ENCODE measurements at places on chromosomes 4 and X.

GRCh38 chr4:184355111-184355604, 119.2 kb downstream of the IRF2 start:
- H3K4me3 ChIP-seq = no peak overlapping the region
- no peak overlapping the region for H3K27ac ChIP-seq
- H3K4me1 ChIP-seq = no peaks in the 10 kb centered on the region
- no peak for DNase-seq
- H3K27me3 ChIP-seq = no peaks in the 10 kb centered on the region

DNA sequence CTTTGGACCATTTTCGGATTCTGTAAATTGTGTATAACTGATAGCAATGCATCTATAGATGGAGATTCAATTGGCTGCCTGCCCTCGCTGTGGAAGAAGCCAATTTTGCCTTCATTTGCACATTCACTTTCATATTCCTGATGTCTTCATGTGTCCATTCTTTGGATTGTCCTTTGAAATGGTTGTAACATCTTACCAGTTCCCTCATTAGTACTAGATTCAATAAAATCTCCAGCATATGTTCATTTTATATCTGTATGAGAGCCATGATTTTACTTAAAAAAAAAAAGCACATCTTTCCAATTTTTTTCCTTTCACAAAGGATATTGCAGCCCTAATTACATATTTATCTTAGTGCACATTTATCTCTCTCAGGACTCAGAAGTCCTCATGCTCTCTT, 61.7 kb downstream of the BEND2 start:
- H3K27me3 ChIP-seq = no peaks in the 10 kb centered on the region
- DNase-seq = no peak
- no peak overlapping the region for H3K4me3 ChIP-seq
- H3K36me3 ChIP-seq = no peaks in the 10 kb centered on the region
- no peaks in the 10 kb centered on the region for H3K4me1 ChIP-seq

- H3K27ac ChIP-seq = no peak overlapping the region
- H3K36me3 ChIP-seq = peaks cover 16% of the 10 kb centered on the region
- no peaks in the 10 kb centered on the region for H3K4me1 ChIP-seq
- H3K4me3 ChIP-seq = no peak overlapping the region
These were observed 60.3 kb downstream of the PRKX start for GRCh38 chrX:3653111-3653510.

DNA sequence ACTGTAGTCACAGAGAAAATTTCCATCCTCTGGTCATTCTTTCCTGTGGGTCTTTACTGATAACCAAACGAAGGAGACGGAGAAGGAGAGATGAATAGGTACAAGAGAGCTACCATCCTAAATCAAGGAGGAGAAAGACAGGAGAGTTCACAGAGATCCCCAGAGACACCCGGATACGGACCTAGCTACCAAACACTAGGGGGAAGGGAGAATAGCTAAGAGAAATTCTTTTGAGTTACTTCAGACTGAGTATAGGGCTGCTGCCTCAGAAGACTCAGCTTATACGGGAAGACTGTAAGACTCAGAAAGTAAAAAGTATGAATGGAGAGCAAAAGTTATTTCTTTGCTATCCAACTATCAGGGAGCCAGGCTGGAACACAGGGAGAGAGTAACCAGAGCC, 572.1 kb downstream of the C4orf33 start:
- no peak for DNase-seq
- no peak overlapping the region for H3K27ac ChIP-seq
- H3K36me3 ChIP-seq = no peaks in the 10 kb centered on the region
- H3K4me3 ChIP-seq = no peak overlapping the region
- no peaks in the 10 kb centered on the region for H3K4me1 ChIP-seq

DNA sequence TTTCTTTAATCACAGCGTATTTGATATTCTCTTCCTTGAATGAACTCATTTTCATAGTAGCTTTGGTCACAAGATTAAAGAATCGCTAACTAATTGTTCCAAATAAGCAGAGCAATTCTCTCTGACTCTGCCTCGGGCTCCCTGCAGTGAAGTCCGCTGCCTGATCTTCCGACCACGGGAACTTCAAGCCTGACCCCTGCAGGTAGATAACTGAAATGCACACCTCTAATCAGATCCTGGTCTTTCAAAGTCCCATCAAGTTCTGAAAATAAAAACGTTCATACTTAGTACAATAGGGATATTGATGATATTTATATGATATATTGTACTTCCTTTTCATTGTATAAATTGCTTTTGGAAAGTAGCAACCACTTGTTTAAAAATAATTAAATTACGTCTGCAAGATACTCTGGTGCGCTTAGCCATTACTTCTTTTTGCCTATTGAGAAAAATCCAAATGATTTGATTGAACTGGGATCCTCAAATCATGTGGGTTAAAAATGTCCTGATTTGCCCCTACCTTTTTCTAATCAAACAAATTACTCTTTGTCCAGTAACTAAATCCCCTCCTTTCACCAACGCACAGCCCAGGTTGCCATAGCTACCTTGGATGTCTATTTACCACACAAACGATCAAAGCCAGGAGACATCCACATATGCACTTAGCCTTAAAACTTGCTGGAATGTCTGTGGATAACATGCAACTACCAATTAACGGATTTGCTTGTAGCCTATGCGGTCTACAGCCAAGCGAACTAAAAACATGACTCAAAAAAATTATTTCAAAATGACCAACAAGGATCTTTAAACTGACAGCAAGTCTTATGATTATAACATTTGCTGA, 4.2 kb downstream of the MID1 start:
- H3K4me1 ChIP-seq = peaks cover 5% of the 10 kb centered on the region
- H3K36me3 ChIP-seq = no peaks in the 10 kb centered on the region
- no peak for DNase-seq
- H3K27me3 ChIP-seq = no peaks in the 10 kb centered on the region
- H3K27ac ChIP-seq = no peak overlapping the region

- H3K4me1 ChIP-seq = no peaks in the 10 kb centered on the region
- H3K27me3 ChIP-seq = no peaks in the 10 kb centered on the region
- no peaks in the 10 kb centered on the region for H3K36me3 ChIP-seq
- no peak overlapping the region for H3K27ac ChIP-seq
These were observed 39.3 kb upstream of the LPAR4 start for GRCh38 chrX:78708262-78708661.

DNA sequence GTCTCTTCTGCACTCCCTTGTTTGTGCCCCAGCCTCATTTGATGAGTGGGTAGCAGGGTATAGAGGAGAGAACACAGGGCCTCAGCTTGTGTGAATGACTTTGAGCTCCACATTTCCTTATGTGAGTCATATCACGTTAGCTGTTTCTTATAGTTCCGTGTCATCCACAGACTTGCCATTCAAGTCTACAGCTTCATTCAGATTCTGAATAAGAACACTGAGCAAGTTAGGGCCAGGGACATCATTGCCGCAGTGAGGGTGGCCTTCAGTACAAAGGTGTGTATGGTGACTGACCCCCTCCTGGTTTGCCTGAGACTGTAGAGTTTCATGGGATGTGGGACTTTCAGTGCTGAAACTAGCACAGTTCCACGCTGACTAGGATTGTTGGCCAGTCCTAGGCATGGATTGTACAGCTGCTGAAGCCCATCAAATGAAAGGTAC, 23.6 kb downstream of the KLF3 start:
- H3K4me1 ChIP-seq = no peaks in the 10 kb centered on the region
- H3K27ac ChIP-seq = no peak overlapping the region
- no peak overlapping the region for H3K4me3 ChIP-seq
- no peaks in the 10 kb centered on the region for H3K27me3 ChIP-seq
- no peak for DNase-seq

GRCh38 chrX:97158269-97158668, 274.6 kb downstream of the RPA4 start:
- no peak for DNase-seq
- peaks cover 2% of the 10 kb centered on the region for H3K4me1 ChIP-seq
- H3K36me3 ChIP-seq = no peaks in the 10 kb centered on the region
- no peak overlapping the region for H3K4me3 ChIP-seq
- no peak overlapping the region for H3K27ac ChIP-seq

DNA sequence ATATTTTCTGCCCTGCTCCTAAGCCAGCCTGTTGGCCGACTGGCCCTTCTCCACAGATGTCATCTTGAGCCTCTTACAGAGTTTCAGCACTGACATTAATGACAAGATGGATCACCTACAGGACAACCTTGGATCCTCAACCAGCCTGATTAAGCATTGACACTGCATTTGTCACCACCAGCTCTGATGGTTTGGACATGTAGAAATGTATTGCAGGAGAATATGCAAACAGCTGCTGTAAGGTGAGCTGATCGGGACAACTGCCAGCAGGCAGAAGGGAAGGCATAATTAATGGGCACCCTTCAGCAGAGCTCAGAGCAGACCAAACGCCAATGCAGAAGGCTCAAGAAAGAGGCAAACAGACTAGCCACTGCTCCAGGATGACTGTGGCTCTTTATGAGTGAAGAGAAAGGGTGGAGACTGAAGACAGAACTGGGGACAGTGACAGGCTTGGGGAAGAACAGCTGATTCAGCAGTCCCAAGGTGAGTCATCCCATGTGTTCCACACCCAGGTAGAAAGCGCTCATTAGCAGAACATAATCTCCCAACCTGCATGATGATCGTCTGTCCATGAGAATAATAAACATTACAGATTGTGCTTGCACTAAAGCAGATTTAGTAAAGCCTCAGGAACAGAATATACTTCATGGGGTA, 6.7 kb downstream of the CORIN start:
- H3K27ac ChIP-seq = no peak overlapping the region
- 0 out of 2 replicates have a peak, but pooled peaks cover 8% of the 10 kb centered on the region for H3K27me3 ChIP-seq
- no peak overlapping the region for H3K4me3 ChIP-seq
- no peaks in the 10 kb centered on the region for H3K4me1 ChIP-seq

DNA sequence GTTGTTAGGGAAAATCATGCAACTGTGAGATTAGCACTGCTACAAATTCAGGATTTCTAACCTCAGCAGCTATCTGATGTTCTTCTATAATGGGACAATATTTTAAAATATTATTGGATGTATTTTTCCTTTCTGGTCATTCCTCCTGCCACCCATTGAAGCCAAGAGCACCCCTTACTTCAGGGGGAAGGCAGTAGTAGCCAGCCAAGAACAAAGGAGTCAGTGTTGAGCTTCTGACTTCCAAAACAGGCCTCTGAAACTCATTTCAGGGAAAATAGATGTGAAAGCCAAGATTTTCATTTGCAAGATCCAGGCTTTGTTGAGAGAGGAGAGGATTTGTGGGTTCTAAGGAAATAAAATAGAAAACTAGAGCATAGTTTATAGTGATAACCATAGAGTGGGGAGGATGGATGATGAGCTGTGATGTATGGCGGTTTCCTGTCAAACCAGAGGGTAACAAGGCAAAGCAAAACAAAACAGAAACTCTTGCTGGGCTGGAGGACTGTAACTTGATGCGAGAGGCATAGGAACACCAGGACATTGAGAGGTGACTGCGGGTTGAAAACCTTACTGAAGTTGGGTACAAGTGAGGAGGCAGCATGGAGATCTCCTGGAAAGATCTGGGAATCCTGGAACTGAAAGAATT, 173.7 kb upstream of the LEF1 start:
- H3K27ac ChIP-seq = no peak overlapping the region
- H3K36me3 ChIP-seq = no peaks in the 10 kb centered on the region

DNA sequence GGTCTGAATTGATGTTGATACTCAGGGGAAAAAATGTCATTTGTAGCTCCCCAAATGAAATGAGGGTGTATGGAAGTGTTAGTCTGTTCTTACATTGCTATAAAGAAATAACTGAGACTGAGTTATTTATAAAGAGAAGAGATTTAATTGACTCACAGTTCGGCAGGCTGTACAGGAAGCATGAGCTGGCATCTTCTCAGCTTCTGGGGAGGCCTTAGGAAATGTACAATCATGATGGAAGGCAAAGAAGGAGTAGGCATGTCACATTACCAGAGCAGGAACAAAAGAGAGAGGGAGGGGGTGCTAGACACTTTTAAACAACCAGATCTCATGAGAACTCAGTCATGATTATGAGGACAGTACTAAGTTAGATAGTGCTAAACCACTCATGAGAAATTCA, 1199.9 kb upstream of the DIAPH2 start:
- H3K36me3 ChIP-seq = no peaks in the 10 kb centered on the region
- no peak overlapping the region for H3K4me3 ChIP-seq
- DNase-seq = no peak
- no peaks in the 10 kb centered on the region for H3K27me3 ChIP-seq
- no peaks in the 10 kb centered on the region for H3K4me1 ChIP-seq
- H3K27ac ChIP-seq = no peak overlapping the region

- no peaks in the 10 kb centered on the region for H3K36me3 ChIP-seq
- no peak for DNase-seq
- no peaks in the 10 kb centered on the region for H3K27me3 ChIP-seq
- H3K4me3 ChIP-seq = no peak overlapping the region
These were observed 21.6 kb downstream of the TSPAN6 start for GRCh38 chrX:100615005-100615404.

DNA sequence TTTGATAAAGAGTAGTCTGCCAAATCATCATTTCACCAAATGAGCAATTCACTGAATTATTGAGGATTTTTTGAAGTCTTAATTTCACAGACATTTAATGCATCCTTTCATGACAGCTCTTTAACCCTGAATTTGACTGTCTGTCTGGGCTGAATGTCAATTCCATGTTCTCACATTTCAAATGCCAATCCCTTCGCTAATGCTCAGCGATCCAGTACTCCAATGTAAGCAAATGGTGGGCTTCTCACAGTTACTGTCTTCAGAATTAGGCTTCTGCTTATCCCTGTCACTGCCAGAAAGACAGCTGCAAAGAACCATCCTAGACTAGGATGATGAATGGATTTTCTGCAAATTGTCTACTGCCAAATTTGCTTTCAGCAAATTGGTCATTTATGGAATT, 36.2 kb upstream of the USP38 start:
- no peak overlapping the region for H3K4me3 ChIP-seq
- DNase-seq = no peak
- H3K36me3 ChIP-seq = no peaks in the 10 kb centered on the region
- H3K4me1 ChIP-seq = no peaks in the 10 kb centered on the region

DNA sequence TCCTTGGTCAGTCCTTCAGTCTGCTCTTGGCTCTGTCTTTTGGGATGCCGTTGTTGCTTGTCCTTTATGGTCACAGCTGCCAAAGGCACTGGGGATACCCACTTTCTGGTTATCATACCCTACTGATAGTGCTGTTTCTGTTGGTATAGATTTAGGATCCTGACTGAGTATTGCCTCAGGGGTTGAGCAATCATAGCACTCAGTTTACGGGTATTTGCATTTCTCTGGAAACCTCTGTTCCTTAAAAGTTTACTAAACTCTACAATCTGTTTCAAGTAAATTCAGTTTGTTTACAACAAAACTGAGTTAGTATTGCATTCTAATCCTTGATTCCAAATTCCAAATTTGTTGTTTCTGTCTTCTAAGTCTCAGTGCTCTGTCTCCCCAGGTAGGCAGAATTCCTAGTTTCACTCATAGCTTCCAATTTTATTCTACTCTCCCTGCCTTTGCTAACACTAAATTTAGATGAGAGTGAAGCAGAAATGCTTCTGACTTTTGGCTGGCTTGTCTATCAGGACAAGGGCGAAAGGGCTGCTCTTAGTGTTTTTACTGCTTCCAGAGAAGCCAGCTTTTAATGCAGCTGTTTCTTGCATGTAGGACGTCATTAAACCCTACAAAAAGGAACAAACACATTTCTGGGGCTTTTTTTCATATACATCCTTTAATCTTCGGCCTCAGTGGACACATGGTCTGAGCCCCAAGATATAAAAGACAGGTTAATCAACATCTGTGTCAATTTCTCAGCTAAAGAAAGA, 17.2 kb upstream of the TET2 start:
- H3K36me3 ChIP-seq = no peaks in the 10 kb centered on the region
- no peak overlapping the region for H3K27ac ChIP-seq
- DNase-seq = no peak
- no peaks in the 10 kb centered on the region for H3K4me1 ChIP-seq
- H3K4me3 ChIP-seq = no peak overlapping the region

- H3K4me1 ChIP-seq = peaks cover 3% of the 10 kb centered on the region
- H3K27me3 ChIP-seq = no peaks in the 10 kb centered on the region
- H3K27ac ChIP-seq = no peak overlapping the region
- no peak overlapping the region for H3K4me3 ChIP-seq
- no peaks in the 10 kb centered on the region for H3K36me3 ChIP-seq
- no peak for DNase-seq
These were observed 55.0 kb upstream of the CXXC4 start for GRCh38 chr4:104549736-104550135.
